ENCODE measurements at places on chromosomes 12 and 14.
A peak's percentile ranks its signal among the peaks of the same experiment; 100 is the strongest.

DNA sequence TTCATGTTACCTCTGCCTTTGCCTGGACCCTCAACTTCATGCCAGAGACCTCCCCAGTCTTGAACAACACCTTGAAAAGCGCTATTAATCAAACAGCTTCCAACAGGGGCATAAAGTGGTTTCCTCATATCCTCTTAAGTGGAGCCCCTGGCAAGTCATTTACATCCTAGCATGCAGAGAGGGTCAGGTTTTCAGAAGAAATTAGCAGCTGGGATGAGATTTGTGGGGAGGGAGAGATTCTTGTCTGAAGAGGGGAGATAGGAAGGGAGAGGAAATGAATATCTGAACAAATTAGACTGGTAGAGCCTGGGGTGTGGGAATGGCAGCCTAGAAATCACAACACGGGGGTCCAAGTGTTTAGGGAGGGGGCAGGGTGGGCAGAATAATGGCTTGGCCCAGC lies 45.6 kb downstream of the CALM1 start:
- DNase-seq: no peak

- DNase-seq: no peak
These were observed 295.5 kb downstream of the EGLN3 start for GRCh38 chr14:33655421-33655820.

DNA sequence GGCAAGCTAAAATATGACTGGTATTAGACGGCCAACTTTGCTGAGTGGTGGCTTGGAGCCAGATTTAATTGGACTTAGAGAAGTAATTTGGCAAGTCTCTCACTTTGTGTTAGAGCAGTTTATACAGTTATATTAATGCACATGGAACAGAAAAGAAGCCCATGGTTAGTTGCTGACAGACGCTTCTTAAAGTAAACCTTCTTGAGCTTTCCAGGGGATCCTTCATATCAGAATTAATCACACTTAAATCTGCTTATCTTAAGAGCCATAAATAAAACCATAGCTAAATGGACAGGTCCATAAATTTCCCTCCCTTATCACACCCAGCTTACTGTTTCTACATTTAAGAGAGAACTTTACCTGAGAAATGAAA lies 9.6 kb downstream of the GSG1 start:
- DNase-seq: no peak

DNA sequence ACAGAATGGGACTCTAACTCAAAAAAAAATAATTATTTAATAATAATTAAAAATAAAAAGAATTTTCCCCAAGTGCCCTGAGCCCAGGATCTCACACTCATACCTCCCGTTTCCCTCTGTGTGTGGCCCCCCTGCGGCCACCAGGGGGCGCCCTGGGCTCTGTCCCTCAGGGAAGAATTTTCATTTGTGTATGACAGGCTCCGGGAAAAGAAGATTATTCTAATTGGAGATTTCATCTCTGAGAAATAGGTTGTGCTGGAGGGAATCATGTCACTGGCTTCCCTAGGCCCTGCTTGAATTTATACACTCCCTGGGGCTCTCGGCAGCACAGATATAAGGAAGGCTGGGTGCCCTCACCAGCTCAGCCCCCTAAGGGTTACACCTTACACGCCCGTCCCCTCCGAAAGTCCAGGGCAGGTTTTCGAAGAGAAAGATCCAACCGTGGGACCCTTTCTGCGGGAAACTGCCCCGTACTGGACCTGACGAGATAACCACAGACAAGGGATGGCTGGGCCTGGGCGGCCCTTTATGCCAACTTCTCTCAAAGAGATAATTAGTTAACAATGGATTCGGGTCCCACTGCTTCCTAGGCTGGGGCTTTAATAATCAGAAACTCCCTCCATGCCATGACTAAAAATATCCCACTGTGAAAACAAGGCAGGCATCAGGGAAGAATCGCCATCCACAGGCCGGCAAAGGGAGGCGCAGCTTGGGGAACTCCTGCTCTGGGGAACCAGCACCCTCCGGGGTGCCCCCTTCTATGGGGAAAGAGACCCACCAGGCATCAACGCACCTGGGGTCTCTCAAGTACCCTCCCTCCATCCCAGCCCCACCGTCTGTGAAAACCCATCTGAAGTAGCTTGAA lies 80.7 kb downstream of the KDM2B start:
- DNase-seq: peak; percentile 85

GRCh38 chr12:120213758-120214157 lies 12.8 kb upstream of the RPLP0 start:
- peak; percentile 48 for DNase-seq

DNA sequence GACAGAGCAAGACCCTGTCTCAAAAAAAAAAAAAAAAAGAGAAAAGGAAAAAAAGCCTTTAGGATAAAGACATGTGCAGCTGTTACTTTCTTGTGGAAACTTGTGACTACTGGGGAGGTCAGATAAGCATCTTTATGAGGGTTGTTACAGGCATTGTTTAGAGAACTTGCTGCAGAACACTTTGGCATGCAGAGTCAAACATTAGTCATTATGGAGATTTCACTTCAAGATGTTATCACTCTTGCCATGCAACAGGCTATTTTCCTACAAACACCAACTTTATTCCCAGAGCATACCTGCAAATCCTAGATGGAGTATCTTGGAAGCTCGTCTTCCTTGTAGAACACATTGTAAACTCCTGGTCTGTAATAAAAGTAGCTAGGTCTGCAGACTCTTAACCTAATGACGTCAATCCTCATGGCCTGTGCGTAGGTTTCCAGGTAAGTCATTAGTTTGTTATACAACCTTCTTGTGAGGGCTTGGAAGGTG lies 36.3 kb upstream of the WDR89 start:
- DNase-seq: no peak

DNA sequence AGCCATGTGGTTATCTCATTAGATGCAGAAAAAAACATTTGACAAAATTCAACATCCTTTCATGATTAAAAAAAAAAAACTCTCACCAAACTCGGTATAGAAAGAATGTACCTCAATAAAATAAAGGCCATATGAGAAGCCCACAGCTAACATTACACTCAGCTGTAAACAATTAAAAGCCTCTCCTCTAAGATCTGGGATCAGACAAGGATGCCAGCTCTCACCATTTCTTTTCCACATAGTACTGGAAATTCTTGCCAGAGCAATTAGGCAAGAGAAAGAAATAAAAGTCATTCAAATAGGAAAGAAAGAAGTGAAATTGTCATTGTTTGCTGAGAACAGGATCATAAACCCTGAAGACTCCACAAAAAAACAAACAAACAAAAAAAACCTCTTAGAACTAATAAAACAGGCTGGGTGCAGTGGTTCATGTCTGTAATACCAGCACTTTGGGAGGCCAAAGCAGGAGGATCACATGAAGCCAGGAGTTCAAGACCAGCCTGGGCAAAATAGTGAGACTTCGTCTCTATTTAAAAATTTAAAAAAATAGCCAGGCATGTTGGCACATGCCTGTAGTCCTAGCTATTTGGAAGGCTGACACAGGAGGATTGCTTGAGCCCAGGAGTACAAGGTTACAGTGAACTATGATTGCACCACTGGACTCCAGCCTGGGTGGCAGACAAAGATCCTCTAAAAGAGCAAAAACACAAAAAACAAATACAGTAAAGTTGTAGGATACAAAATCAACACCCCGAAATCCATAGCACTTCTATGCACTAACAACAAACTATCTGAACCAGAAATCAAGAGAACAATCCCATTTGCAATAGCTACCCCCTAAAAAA lies 114.4 kb downstream of the FOXA1 start:
- no peak for DNase-seq

DNA sequence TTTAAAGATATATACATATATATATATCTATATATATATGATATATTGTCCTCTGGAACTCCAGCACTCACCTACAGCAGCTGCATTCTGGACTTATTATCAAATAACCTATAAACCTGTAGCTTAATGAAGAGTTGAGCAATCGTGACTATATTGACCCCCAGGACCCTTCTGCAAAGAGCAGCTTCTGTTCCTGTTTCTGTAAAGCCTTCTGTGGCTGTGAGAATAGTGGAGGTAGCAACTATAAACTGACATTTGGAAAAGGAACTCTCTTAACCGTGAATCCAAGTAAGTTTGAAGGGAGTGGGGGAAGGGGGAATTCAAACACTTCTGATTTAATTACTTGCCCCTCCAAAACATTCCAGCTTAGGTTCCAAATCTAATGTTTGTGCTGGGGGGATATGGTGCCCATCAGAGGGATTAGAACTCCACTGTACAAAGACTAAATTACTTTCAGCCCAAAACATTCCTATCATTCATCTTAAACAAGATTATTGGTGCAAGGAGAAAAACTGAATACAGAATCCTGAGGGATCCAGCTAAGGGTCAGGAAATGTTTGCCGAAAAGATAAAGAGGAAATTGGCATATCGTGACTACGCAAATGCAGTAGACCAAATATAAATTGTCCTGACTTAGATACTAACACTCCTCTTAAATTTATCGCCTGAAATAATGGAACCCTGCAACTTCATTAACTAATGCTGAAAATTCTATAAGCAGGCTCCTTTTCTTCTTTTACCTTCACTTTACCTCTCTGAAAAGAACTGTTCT lies 106.1 kb downstream of the DAD1 start:
- no peak for DNase-seq

DNA sequence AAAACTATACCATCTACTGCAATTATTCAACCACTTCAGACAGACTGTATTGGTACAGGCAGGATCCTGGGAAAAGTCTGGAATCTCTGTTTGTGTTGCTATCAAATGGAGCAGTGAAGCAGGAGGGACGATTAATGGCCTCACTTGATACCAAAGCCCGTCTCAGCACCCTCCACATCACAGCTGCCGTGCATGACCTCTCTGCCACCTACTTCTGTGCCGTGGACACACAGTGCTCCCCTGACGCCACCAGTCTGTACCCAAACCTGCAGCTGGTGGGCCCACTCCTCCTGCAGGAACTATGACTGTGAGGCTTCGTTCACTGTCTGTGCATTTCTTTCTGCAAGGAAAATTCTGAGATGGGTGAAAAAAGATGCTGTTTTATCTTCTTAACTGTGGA lies 284.7 kb downstream of the DAD1 start:
- no peak for DNase-seq

DNA sequence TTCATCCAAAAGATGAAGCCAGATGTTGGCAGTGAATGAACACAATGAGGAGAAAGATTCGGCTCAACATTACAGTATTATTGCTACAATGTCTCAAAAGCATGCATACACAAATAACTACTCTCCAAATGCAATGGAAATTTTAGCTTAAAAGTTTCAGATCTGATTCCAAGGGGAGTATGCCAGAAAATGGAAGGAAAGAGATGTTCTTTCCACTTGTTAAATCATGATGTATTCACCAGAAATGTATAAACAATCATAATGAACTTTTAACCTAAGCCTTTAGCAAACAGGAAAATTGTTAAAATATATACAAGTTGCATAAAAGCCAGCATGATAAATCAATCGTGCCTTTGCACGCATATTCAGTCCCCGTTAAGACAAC lies 62.1 kb downstream of the SH2B3 start:
- DNase-seq: no peak

- no peak for DNase-seq
These were observed 507 bp upstream of the CD9 start for GRCh38 chr12:6199531-6200255.

DNA sequence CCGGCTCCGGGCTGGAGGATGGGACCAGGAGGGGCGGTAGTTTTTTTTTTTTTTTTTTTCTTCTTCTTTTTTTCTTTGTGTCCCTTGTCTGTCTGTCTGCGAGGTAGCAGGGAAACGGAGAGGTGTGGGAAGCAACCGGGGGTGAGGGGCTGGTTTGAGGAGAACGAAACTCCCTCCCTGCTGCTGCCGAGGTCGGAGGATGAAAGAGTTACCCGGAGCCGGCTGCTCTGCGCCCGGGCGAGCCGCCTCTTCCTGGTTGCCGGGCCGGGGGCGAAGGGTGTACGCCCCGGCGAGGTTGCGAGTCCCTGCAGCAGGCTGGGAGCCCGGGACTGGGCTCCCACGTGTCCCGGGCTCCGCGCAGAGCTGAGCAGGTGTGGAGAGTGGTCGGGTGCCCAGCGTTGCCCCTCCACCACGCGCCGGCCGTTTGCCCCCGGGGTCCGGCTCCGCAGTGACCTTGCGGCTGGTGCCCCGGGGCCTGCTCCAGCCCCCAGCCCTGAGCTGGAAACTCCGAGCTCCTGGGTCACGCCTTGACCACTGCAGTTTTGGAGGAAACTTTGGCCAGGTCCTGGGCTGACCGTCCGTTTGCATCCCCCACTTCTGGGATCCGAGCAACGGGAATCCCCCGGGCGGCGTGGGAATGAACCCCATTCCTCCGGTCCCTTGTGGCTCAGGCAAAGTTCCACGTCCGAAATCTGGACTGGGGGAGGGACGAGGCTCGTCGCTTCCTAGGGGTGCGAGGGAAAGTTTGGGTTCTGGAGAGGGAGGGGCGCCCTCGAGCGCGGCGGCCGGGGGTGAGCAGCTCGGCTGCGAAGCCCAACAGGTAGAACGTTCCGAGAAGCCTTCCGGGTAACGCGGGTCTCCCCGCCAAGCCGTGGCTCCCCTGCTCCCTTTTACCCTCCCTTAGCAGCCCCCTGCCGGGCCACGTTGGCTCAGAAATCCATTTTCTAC lies 1.3 kb downstream of the CHST11 start:
- DNase-seq: no peak
